ENCODE measurements at places on chromosomes 13 and 19. TPM values are rescaled to one million over a fixed set of nuclear protein-coding genes. Genes with fewer than 3 reads are reported as not detected.

- peak; percentile 83 for ATAC-seq
These were observed at the start of gene ZNF814 for GRCh38 chr19:57888560-57889231. ZNF814 (minus strand) TSS chr19:57889037; CDS start chr19:57888802, 235 bp downstream.

DNA sequence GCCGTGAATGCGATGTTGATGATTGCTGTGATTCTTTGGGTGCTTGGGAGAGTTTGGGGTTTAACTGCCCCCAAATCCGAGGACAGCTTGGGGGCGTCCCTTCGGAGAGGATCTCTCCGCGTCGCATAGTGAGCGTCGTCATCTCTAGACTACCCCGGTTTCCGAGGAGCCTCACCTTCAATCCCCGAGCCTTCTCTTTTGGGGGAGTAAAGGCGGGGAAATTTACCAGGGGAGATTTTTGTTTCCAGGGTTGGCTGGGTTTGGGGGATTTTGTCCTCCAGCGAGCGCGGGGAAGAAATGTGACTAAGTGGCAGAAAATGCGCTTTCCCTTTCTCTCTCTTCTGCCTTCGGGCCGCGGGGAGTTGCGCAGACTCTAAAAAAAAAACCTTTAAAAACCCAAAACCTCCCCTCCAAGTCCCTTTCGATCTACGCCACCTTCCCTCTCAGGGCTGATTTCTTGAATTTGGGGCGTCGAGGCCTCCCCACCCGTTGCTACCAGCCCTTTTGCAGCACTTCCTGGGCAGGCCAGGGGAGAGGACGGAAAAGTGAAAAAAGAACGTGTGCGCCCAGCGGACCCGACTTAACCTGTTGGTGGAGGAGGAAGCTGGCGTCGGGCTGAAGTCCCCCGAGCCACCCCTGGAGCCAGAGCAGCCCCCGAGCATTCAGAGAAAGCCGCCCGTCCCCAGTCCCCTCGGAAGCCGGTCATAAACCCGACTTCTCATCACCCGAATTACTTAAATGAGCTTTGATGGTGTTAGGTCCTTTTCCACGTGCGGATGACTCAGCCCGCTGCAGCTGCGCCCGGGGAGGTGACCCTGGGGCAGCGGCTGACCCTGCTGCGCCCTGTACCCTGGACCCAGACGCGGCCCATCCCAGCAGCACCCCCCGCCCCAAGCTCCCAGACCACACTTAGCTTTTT, 17.7 kb downstream of the NFIX start:
- ATAC-seq = peak; percentile 39

- no peak for ATAC-seq
These were observed 257.5 kb upstream of the STARD13 start for GRCh38 chr13:33543089-33543459.

DNA sequence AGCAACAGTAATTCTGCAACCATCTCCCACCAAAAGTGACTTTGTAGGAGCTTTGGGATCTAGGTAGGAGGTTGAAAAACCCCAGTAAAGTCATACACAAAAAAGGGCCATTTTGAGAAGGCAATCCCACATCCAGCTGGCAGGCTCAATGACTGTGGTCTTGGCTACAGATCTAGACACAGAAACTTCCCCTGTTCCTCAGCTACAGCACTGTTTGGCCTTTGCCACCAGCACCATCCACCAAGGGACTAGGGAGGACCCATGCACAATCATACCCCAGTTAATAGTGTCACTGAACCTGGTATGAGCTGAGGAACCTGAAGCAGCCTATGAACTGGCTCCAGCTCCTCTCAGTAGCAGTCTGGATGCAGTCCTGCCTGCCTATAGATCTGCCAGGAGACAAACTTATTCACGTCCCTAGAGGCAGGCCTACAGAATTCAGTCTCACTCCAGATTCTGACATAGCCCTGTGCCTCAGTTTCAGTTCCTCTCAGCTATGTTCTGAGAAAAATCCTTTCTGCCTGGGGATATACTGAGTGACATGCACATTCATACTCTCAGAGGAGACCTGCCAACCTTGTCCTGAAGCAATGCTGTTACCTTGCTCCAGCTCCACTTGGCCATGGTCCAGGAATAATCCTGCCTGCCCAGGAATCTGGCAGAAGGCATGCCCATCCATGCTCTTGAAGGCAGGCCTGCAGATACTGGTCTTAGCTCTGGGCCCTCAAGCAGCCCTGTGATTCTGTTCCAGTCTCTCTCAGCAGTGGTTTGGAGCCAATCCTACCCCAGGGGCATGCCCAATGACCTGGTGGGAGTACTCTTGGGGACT, 2048.3 kb upstream of the PCDH20 start:
- no peak for ATAC-seq

- no peak for ATAC-seq
These were observed 4.1 kb downstream of the POP4 start for GRCh38 chr19:29610213-29610573.

GRCh38 chr13:34207334-34207733, 389.4 kb downstream of the RFC3 start:
- no peak for ATAC-seq

Gene FGF21
- total RNA-seq = not detected

Gene HS6ST3
- not detected for total RNA-seq
